ENCODE measurements at places on chromosomes 3 and 15.

- DNase-seq = no peak
Observed at GRCh38 chr3:62665627-62666437, 209.4 kb downstream of the CADPS start.

- no peak for DNase-seq
Observed at GRCh38 chr3:112101916-112102315, 15.7 kb downstream of the C3orf52 start.

GRCh38 chr15:56052395-56053045, 59.1 kb upstream of the NEDD4 start:
- DNase-seq = no peak

- no peak for DNase-seq
Observed at GRCh38 chr15:27670486-27671209, 428.5 kb downstream of the OCA2 start.

- DNase-seq = no peak
Observed at GRCh38 chr3:156642750-156643728, 31.4 kb upstream of the TIPARP start.

GRCh38 chr3:186128158-186128557, 19.3 kb upstream of the ETV5 start:
- DNase-seq = no peak

GRCh38 chr3:130849091-130849552, 44.8 kb upstream of the ATP2C1 start:
- no peak for DNase-seq

DNA sequence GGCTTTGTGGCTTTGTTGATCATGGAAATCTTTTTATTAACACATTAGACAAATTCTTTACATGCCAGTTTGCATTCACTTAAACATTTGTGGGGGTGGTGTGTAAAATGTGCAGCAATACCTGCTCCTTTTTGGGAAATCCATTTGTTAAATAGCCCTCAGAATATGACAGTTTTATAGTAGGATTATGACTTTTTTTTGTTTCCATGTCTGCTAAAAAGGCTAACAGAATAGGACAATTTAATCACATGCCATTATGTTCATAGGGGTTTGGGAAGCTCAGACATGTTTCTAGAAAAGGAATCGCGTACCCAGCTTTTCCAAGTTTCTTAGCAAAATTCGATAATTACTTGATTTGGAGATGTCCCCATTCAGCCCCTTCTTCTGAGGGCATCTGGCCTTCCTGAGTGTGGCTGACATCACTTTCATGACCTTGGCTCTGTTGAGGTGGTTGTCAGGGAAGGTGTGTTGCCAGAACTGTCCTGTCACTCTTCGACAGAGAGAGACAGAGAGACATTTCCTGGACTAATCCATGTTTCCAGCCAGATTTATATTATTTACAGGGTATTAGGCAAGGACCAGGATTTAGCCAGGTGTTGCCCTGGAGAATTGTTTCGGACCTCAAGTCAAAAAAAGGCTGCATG, 126.4 kb downstream of the PTPRG start:
- no peak for DNase-seq

Measured in activated naive CD8-positive, alpha-beta T cell treated with anti-CD3 and anti-CD28 coated beads, Interleukin-2, amount 50 U/mL, for 16 hours (primary cell).